ENCODE measurements at places on chromosomes 11 and 22.

- no peak for DNase-seq
These were observed 37.9 kb downstream of the MUC2 start for GRCh38 chr11:1112351-1113191.

- no peak for DNase-seq
These were observed 59.9 kb upstream of the ZBED5 start for GRCh38 chr11:10917802-10918201.

DNA sequence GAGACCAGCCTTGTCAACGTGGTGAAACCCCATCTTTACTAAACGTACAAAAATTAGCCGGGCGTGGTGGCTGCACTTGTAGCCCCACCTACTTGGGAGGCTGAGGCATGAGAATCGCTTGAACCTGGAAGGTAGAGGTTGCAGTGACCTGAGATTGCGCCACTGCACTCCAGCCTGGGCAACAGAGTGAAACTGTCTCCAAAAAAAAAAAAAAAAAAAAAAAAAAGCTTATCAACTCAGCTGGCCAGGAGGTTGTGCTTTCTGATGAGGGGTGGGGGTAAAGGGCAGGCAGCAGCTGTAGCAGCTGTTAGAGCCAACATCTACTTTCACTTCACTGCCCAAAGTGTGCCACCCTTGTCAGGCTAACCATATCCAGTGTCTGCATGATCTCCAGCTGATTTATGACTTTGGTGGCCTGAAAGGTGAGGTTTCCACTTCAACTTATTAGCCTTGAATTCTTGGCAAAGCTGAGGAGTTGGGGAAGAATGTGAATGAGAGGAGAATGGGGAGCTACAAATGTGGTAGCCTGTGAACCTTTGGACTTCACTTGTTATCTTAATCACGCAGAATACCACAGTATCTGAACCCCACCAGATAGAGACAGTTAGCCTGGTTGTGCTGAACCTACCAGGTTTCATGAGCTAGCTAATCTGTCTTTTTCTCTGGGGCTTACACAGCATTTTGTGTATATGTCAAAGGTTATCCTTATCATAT lies 19.6 kb downstream of the RNF121 start:
- no peak for DNase-seq

DNA sequence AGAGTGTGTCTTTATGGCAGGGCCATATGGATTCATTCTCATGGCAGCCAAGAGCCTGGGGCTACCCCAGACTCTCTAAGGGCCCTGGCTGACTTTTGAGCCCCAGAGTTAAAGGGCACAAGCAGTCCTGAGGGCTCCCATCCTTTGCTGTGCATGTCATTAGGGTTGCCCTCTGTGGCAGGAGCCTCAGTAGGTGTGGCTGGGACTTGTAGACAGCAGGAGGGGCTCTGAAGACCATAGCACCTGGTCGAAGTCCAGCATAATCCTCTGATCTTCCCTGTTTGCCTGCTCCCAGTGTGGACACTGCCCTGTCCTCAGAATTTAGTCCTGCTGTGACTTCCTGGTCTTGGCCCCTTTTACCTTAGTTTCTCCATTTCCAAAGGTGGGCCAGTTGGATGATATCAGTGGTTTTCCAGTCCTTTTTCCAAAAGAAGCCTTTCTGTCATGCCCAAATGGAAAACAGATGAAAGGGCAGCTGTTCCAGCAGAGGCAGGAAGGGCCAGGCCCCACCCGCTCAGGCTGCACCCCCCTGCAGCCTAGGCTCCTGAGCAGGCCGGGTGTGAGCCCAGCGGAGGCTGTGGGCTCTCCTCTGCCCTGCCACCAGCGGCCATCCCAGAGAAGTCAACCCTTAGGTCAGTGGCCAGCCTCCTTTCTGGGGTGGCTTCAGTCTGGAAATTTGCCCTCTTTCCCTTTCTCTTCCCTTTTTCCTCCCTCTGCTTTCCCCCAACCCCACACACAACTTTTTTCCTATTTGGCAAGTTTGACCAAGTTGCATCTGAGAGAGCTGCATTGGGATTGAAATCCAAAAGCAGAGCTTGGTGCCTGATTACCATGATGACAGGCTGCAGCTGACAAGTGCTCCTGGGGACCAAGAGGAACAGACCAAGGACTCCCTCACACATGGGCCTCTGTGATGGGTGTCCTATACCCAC lies 32.8 kb upstream of the SUSD2 start:
- no peak for DNase-seq

- DNase-seq: no peak
These were observed 41.7 kb upstream of the SEZ6L start for GRCh38 chr22:26127556-26127955.

GRCh38 chr11:125470355-125470754 lies 25.7 kb downstream of the FEZ1 start:
- DNase-seq: no peak

GRCh38 chr11:66546368-66546965 lies at the start of gene ACTN3:
ACTN3 (plus strand) TSS chr11:66546903; CDS start chr11:66546938, 35 bp downstream.
- DNase-seq: no peak

GRCh38 chr22:49853981-49854831 lies 562 bp downstream of the ZBED4 start:
- DNase-seq: no peak

DNA sequence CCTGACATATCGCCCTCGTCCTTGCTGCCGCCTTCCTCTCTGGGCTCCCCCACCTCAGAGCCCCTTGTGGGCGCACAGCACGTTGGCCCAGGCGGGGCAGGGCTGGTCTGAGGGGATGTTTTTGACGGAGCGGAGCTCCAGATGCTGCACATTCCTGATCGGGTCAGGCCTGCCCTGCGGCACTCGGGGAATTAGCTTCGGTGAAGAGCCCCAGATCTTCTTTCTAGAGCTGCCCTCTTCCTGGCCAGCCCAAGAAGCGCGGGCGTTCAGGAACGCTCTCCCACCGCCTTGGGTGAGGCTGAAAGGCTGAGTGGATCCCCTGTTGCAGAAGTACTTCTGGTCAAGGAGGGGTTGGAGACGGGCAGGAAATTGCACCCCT lies 12.1 kb downstream of the YPEL4 start:
- DNase-seq: no peak

DNA sequence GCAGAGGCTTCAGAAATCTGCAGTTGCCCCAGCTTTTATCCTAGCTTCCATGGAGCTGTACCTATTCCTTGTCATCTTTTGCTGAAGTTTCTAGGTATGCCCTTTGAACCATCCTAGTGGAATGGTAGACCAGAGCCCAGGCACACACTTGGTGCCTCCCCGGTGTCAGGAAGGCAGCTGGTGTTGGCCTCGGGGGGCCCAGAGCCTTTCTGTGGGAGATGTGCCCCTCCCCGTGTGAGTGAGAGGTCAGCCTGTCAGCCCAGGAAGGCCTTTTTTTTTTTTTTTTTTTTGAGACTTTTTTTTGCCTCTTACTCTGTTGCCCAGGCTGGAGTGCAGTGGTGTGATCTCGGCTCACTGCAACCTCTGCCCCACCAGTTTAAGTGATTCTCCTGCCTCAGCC lies 58.4 kb downstream of the MED15 start:
- DNase-seq: no peak

- DNase-seq: no peak
These were observed 199.5 kb upstream of the B3GAT1 start for GRCh38 chr11:134611537-134611936.

DNA sequence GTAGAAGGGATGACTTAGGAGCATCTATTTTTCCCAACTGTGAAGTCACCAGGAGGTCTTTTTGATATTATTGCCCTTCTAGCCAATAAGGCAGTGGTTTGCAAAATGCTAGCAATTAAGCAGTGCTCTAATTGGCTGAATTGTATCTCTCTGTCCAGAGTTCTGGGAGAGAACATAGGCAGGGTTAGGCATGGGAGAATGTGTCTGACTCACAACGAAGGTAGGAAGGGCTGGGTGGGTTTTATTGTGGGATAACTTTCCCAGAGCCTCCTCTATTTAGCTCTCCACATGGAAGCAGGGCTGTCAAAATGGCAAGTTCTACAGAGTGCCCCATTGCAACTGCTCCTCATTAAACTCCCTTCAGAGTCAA lies 415.9 kb upstream of the CADM1 start:
- DNase-seq: no peak

DNA sequence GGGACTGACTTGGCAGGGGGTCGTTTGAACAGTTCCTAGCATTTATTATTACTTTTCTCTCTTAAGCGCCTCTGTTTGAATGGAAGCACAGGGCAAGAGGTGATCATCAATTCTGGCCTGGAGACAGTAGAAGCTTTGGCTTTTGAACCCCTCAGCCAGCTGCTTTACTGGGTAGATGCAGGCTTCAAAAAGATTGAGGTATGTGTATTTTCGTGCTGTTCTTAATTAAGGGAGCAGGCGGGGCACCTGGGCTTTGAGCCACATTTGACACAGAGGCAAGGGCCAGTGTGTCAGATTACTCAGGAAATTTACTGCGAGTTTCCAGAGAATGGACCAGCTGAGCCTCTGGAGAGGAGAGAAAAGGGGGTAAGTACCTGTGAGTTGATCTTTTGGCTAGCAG lies 102.4 kb upstream of the SORL1-AS1 start:
- no peak for DNase-seq

DNA sequence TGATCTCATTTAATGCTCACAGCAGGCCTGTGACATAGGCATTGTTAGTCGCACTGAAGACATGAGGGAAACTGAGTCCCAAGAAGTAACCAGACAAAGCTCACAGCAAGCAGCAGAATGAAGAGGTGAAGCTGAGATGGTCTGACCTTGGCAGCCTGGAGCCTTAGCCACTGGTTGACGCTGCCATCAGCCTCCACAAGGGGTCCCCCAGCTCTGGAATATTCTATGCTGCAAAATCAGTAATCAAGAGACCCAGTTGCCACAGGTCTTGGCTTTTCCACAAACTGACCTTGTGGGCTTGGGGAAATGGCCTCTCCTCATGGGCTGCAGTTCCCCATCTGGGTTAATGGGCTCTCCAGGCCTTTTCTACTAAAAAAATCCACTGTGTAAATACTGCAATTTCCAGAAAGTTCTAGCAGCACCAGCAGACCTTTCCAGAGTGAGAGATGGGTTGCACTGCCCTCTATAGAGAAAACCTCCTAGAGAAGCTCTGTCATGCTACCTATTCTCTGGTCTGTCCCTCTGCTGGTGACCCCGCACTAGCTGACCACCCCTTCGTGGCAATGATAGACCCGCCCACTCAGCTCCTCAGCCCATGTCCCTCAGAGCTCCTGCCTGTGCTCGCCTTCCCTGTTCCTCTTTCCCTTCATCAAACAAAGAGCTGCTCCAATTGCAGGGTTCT lies 22.6 kb upstream of the ISX start:
- DNase-seq: no peak

DNA sequence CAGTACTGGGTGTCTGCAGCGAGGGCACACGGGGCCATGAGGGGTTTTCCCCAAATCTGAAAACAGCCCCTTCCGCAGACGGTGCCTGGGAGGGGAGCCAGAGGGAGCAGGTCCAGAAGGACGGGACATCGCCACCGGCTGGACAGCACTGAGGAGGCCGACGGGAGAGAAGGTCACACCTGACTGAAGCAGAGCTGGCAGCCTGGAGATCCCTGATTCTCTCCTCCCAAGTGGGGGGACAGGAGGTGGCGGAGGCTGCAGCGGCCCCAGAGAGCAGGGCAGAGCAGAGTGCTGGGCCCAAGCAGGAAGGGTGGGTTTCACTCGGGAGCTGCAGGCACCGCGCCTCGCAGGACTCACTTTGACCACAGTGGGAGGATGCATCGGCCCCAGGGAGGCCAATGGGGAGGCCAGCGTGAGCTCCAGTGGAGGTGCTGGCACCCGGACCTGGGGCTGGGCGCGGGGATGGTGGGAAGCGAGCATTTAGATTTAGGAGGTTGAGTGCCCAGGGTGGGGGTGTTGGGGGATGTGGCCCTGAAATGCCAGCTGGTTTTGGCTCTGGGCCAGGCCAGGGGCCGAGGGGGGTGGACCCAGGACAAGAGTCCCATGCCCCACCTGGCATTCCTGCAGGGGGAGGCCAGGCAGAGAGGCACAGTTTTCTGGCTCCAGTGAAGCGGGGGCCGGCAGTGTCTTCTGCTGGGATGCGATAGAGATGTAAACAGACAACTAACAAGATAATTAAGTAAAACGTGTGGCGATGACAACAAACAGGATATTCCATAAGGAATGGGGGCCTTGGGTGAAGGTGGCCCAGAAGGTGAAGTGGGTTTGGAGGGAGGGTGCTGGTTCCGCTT lies 92.3 kb upstream of the FGF3 start:
- DNase-seq: no peak

GRCh38 chr11:104956528-104956927 lies 11.8 kb downstream of the CASP4 start:
- DNase-seq: no peak

GRCh38 chr11:44755556-44756523 lies 29.1 kb downstream of the TSPAN18 start:
- DNase-seq: no peak

DNA sequence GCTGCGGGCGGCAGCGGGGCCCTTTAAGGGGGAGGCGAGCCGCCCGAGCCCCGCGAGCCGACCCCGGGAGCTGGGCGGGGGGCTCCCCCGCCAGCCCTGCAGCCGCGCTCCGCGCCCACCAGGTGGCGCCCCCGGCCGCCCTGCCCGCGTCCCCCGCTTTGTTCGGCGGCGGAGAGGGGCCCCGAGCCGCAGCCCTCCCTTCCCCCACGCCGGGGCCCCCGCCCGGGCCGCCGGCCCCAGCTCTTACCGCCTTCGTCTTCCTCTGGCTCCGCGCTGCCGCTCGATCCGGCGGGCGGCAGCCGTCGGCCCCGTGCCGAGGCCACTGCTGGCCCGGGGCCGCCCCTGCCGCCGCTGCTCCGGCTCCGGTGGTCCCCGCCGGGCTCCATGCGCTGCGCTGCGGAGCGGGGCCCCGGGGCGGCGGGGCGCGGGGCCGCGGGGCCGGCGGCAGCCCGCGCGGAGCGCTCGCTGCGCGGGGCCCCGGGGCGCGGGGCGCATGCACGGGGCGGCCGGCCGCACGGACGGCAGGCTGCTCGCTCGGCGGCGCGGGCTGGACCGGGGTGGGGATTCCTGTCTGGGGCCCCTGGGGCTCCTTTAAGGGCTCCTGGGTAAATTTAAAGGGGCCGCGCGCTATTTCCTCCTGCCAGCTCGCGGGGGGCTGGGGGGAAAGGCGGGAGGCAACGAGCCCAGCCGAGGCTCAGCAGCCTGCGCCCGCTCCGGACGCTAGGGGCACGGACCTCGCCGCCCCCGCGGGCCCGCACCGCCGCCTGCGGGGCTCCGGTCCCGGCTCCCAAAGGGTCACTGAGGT lies at the start of gene ZFTA:
ZFTA (minus strand) TSS at position 539 of the 805 bp plus-strand sequence; CDS start at position 386, 153 bp downstream.
- DNase-seq: no peak

GRCh38 chr22:44430716-44431115 lies 67.3 kb downstream of the RTL6 start:
- no peak for DNase-seq

DNA sequence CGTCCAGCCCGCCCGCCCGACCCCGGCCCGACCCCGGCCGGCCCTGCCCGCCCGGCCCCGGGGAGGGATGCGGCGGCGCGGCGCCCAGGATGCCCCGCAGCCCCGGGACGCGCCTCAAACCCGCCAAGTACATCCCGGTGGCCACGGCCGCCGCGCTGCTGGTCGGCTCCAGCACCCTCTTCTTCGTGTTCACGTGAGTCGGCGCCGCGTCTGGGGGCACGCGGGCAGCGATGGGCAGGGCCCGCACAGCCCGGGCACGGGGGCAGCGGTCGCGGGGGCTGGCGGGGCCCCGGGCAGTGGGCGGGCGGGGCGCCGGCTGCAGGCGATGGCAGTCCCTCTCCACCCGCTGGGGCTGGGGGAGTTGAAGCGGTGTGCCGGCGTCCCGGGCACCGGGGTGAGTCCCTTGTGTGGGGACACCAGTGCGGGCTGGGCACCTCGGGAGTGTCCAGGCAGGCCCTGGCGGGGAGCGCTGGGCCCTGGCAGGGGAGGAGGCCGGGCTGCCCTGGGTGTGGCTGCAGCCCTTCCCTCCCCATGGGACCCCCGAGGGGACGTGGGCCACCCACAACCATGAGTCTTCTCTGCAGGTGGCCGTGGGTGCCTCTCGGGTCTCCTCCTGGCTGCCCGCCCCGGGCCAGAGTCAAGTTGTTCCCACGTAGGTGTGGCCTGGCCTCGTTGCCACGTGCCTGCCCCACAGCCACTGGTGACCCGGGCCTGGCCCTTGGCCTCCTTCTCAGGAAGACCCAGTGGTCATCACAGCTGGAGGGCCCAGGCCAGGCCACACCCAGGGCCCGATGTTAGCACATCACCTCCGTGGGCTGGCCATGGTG lies 468 bp downstream of the ZDHHC8 start:
- no peak for DNase-seq

Measured in HS-5 (cell line).